ENCODE measurements at places on chromosomes 16 and 17. TPM values are rescaled to one million over a fixed set of nuclear protein-coding genes. Genes with fewer than 3 reads are reported as not detected.

Gene KLHL10
- 0.20 TPM for total RNA-seq

Gene C16orf54
- not detected for total RNA-seq

Gene TSR3
- total RNA-seq: 69.6 TPM

Gene SMURF2
- total RNA-seq: 158 TPM

Gene ABCC1
- total RNA-seq: 223 TPM

Gene CSH2
- not detected for total RNA-seq

Gene G6PC1
- total RNA-seq: not detected

Gene CCL16
- not detected for total RNA-seq

Gene SLC12A4
- 152 TPM for total RNA-seq

Gene PRR29
- total RNA-seq: 0.20 TPM

Gene TBC1D3D
- 0.33 TPM for total RNA-seq

Measured in smooth muscle cell of the pulmonary artery (primary cell).